GOT3 (cell line): ENCODE measurements at places on chromosomes 5 and 9.

- no peak for DNase-seq
Measured at GRCh38 chr9:83154087-83154736, 91.3 kb upstream of the RASEF start.

- no peak for DNase-seq
Measured at GRCh38 chr5:76351176-76351575, 51.9 kb upstream of the IQGAP2 start.

DNA sequence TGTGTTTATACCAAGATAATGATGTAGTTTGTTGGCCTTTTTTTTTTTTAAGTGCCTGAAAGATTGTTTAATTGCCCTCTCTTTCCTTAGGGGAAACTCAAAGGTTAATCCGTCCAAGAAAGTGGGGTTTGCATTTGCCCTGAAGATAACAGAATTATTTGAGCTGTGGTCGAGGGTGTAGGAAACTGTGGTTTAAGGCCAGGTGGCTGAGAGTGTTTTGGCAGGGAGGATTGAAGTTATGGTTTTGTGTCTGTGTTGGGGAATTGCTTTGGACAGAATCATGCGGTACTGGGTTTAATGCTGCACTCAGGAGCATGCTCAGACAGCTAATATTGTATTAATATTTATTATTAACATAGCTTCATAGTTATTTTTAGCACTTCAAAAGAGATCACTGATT, 509.8 kb downstream of the EBF1 start:
- DNase-seq, result no peak

GRCh38 chr5:155616779-155617392, 603.3 kb downstream of the KIF4B start:
- DNase-seq, result no peak

DNA sequence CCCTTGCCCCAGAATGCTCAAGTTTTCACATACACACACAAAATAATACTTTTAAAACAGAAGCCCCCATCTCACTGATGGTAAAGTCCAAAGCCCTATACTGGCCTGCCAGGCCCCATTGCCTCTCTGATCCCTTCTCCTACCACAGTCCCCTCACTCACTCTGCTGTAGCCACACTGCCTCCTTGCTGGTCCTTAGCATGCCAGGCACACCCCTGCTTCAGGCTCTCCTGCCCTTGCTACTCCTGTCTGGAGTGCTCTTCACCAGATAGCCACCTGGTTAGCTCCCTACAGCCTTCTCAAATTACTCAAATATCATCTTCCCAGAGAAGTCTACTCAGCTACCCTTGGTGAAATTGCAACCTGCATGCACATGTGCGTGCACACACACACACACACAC, 177.5 kb downstream of the C5orf15 start:
- no peak for DNase-seq

DNA sequence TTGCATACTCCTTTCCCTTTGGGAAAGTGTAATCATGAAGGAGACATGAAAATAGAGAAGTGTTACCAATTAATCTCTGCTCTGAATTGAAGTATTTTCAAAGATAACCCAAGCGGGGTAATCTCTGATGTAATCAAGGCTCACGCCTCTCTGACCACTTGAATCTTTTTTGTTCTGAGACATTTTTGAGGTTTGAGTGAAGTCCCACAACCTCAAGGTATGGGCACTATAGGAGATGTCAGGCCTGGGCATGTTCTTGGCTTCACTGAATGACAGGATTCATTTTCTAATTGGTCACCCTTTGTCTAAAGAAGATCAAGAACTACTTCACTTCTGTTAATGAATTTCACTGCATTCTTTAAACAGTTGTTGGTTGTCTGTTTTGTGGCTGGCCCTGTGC, 23.7 kb downstream of the ENHO start:
- no peak for DNase-seq

DNA sequence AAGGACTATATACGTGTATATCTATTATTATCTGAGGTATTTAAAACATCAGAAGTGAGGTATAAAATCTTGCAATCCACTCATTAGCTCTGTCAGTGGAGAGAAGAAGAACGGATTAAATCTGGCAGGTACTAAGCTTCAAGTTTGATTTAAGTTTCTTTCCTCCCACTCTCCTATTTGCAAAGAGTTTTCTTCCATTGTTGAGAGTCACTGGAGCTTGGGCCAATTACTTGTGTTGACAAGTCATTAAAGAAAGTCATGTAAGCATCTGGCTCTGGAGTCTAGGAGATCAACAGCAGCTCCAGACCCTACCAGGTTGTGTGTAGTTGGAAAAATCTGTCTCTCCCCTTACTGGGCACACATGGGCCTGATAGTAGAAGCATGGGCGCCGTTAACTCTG, 476.8 kb upstream of the SMARCA2 start:
- DNase-seq, result no peak

- DNase-seq, result no peak
Measured at GRCh38 chr5:93058309-93058708, 522.7 kb downstream of the NR2F1-AS1 start.

- no peak for DNase-seq
Measured at GRCh38 chr5:150286820-150287219, 2.8 kb downstream of the CAMK2A start.

DNA sequence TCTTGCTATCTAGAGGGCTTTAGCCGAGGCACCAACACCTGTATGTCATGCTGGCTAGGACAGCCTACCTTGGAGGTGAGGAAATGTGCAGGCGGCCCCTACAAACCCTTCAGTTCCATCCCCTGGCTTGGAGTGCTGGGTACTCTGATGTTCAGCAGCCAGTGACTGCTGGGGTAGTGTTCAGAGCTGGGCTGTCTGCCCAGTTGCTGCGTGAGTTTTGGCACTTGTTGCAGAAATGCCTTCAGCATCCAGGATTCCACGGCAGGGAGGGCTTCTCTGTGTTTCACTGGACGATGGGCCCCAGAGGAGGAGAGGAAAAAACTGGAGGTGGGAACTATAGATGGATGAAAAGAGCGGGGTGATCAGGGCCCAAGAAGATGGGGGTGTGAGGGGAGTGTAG, 10.4 kb downstream of the SWI5 start:
- no peak for DNase-seq

DNA sequence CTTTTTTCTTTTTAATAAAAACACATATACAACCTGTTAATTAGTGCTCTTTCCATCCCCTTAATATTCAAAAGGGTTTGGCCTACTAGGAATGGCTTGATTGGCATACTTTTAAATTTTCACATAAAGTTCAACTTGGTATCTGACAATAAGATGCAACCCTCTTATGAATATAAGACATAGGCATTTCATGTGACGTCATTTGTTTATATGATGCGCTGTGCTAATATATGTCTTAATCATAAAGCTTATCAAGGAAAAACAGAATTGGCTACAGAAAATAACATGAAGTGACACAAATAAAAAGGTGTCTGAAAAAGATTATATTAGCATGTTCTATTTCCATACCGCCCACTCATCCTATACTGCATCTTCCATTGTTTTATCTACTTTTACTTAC, 1642.4 kb downstream of the EFNA5 start:
- no peak for DNase-seq

- DNase-seq, result no peak
Measured at GRCh38 chr9:27664121-27664779, 91.0 kb upstream of the C9orf72 start.

DNA sequence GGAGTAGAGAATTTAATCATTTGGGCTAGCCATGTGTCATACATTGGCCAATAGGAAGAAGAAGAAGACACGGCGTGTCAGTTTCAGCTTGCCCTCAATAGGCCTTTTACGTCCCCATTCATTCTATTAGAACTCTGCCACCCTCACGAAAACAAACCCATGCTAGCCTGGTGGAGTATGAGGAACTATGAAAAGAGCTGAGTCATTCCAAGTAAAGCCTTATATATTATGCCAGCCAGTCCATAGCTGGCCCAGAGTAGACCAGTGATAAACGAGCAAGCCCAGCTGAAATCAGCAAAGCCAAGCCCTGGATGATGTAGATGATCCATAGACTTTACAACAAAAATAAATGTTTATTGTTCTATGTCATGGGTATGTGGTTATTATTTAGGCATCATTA, 895.1 kb downstream of the TLE1 start:
- DNase-seq, result no peak

DNA sequence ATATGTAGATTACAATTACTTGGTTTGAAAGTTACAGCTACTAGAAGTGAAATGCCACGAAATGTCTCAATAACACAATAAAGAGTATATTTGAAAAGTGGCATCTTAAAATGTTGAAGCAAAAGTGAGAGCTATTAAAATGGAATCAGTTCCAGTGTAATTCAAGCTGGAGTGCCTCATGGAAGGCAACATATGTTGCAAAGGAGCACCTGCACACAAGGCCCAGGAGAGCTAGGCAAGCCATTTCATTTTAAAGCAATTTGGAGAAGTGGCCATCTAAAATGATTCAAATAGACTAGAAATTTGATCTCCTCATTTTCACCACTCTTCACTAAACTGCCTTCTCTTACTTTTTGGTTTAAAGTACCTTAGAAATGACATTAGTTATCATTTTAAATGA, 167.8 kb downstream of the GABRB2 start:
- DNase-seq, result no peak

GRCh38 chr5:103487218-103487617, 75.4 kb downstream of the NUDT12 start:
- no peak for DNase-seq

GRCh38 chr5:127705120-127705892, 2.1 kb downstream of the CCDC192 start:
- DNase-seq, result no peak

DNA sequence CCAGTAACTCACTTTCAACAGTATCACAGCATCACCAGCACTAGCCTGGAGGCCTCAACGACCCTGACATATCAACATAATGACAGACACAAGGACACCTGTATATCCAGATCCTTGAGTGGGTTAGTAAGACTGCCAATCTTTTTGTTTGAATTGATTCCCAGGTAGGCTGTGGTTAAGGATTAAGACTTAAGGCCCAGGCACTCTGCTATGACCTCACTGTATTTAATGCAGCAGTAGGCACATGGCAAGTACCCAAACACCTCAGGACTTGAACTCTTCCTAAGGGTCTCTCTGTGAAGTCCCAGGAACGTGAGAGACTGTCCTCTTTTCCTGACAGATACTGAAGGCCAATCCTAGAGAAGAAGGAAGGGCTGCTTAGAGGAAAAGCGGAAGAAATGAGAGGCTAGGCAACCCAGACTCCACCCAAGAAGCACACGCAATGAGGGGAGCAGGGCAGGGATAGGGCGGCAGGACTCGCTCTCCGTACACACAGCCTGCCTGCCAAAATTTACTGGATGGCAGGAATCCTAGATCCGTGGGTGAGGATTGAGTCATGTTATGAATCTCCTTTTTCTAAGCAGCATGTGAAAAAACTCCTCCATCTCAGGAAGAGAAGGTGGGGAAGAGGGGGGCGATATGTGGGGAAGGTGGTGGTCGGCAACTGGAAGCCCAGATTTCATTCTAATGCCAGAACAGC, 93.4 kb downstream of the SIL1 start:
- DNase-seq, result peak; percentile 53

- no peak for DNase-seq
Measured at GRCh38 chr5:32597041-32597629, 11.8 kb downstream of the SUB1 start.

DNA sequence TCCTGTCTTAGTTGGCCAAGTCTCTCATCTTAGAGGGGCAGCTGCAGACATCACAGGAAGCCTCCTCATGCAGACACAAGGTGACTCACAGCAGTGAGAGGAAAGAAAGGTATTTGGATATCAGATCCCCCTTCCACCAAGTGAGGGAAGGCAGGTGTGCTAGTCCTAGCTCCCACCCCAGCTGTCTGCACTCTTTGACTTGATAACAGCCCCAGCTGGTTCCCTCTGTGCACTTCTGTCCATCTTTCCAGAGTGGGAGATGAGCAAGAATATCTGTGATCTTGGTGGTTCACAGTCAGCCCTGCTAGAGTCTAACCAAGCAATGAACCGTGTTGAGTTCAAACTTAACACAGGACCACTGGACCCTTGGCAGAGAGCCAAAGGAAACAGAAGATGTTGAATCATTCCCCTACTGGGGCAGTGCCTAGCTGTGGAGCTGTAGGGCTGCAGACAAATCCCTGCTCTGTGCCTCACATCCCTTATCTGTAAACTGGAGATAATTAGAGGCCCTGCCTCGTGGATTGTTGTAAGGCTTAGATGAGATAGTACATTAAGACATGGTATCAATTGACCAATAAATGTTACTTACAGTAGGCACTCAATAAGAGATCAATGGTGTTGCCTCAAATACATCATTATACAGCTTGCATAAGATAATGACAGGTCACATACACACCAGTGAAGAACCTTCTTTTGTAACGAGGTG, 39.1 kb downstream of the SH3RF2 start:
- DNase-seq, result no peak

DNA sequence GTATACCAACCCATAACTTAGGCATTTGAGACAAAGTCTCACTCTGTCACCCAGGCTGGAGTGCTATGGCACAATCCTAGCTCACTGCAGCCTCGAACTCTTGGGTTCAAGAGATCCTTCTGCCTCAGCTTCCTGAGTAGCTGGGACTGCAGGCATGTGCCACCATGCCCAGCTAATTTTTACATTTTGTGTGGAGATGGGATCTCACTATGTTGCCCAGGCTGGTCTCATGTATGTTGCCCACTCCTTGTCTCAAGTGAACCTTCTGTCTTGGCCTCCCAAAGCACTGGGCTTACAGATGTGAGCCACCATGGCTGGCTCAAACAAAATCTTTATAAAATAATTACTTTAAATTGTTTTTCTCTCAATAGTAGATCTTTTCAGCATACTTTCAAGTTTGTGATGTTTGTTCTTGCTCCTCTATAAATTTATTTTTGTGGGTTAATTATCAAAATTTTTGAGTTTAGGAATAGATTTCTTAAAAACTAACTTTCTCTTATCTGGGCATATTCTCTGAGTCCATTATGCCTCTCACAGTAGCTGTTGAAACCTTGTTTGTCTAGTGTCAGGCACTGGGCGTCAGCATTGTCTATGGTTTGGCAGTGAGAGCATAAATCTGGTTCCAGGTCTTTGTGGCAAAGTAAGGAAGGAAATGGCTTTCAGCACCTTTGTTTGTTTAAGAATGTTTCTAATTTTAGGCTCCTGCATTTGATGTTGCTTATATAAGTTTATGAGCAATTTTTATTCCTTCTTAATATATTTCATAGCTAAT, 38.7 kb downstream of the NLN start:
- DNase-seq, result no peak

DNA sequence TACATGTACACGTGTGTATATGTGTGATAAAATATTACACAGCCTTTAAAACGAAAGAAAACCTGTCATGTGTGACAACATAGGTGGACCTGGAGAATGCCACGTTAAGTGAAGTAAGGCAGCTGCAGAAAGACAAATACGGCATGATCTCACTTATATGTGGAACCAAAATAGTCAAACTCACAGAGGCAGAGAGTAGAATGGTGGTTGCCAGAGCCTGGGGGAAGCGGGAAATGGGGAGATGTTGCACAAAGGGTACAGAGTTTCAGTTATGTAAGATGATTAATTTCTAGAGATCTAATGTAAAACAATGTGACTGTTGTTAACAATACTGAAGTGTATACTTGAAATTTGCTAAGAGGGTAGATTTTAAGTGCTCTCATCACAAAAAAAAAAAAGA, 34.8 kb downstream of the ADAMTS12 start:
- DNase-seq, result no peak

DNA sequence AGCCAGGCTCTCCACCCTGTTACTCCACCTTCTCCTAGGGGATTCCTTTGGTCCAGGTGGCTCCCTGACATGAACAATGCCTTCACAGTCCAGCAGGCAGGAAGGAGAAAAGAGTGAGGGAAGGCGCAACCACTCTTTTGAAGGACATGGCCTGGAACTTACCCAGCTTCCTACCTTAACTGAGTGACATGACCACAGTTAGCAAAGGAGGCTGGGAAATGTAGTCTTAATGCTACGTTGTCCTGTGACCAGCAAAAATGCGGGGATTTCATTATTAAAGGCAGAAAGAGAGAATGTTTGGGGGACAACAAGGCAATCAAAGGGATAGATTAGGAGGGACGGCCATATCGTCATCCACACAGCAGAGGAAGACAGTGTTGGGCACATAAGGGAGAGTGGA, 100.3 kb upstream of the ERCC6L2 start:
- DNase-seq, result no peak
